ENCODE measurements at places on chromosomes 2 and 18.

- no peak for DNase-seq
Measured at GRCh38 chr2:97936199-97936598, 59.5 kb downstream of the TMEM131 start.

- DNase-seq = no peak
Measured at GRCh38 chr2:222576171-222577081, 79.5 kb downstream of the FARSB start.

- no peak for DNase-seq
Measured at GRCh38 chr2:120613742-120614571, 121.7 kb upstream of the GLI2 start.

DNA sequence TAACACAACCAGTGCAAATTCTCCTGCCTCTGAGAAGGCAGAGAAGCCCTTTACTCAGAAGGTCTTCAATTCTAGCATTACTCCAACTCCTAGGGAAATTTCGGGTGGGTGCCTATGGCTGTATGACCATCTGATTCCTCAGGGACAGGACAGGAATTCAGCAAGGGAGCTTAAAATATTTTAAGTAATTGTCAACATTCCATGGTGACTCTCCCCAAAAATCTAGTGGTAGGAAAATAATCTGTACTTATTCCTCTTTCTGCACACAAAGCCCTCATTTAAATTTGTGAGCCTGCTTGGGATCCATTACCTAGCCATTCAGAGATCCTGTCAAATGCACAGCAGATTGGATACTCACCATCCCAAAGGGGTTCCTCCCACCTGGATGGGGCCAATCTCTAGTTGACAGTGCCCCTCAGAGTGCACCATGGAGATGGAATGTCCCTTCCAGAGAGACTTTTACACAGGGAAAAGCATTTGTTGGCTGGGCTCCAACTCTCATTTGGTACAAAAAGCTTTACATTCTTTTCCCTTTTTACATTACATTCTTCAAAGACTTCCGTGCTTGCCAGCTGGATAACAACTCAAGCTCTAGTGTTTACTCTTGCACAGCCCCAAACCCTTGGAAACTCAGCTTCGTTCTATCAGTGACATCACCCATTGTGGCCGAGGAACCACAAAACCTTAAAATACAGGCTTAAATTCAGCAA is 3.1 kb upstream of the TMEM150A start:
- no peak for DNase-seq

- no peak for DNase-seq
Measured at GRCh38 chr2:39107156-39107555, 13.7 kb downstream of the SOS1 start.

- DNase-seq = no peak
Measured at GRCh38 chr2:198113316-198113715, 308.9 kb downstream of the PLCL1 start.

DNA sequence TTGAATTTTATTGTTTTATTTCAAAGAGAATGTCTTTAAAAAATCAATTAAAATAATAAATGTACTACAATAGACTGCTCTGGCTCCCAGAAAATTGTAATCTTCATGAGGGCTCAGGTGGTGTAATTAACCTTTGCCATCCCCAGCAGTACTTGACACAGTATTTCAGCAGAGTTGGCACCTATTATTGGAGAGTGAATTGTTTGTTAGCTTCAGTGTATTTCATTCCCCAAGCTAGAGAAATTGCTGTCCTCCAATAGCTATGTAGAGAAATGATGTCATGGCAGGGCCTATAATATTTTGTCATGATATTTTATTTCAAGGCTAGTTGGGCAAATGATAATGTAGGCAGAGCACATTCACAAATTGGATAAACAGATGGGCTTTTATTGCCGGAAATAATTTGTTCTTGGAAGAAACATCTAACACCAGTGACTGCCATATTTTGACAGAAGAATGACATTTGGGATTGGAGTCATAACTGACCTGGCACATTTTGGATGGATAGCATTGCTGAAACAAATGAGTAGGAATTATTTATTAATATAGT is 712.0 kb upstream of the NXPH2 start:
- no peak for DNase-seq

DNA sequence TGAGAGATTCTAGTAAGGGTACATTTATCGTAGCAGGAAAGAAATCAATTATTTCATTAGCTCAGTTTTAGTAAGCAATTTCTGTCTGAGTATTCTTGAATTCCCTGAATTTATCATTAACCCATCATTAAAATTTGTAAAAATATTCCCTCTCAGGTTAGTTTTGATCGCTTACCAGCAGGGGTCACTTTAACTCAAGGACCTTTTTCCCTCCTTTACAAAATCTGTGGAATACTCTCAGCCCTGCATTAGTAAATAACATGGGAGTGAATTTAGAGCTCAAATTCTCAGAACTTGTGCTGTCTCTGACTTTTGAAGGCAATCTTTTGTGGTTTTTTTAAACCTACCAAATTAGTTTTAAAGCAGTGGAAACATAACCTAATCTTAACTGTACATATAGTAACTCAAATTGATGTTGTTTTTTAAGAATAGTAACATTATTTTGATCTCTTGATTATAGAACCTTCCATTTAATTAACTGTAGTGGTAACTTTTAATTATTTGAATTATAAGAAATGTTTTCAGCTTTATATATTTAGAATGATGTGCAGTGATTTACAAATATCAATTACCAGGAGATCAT is 97.2 kb downstream of the AGPS start:
- no peak for DNase-seq

GRCh38 chr18:69882965-69883668 is 64.6 kb downstream of the CD226 start:
- DNase-seq = no peak

- no peak for DNase-seq
Measured at GRCh38 chr18:69998523-69998987, 50.9 kb upstream of the CD226 start.

- no peak for DNase-seq
Measured at GRCh38 chr2:207403950-207404349, 125.8 kb upstream of the CREB1 start.

- no peak for DNase-seq
Measured at GRCh38 chr2:32732120-32732519, 104.3 kb downstream of the TTC27 start.

GRCh38 chr2:112542984-112543661 is 858 bp downstream of the POLR1B start:
- no peak for DNase-seq

GRCh38 chr2:45168711-45169338 is 159.6 kb upstream of the SIX2 start:
- DNase-seq = no peak

DNA sequence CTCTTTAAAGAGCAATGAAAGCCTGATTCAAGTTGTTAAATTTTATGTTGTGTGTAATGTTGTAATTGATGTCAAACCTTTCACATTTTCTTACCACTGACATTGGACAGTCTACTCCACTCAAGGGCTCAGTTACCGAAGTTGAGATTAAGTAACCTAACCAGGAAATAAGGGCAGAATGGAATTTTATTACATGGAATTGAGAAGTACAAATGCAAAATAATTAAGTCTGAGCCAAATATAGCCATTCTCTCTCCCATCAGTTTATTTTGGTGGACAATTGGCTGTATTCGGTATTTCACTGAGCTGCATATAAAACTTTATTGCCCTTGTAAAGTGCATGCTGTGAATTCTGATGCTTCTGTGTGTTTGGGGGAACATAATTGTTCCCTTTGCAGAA is 231.5 kb downstream of the TTC32 start:
- DNase-seq = no peak

GRCh38 chr2:10934308-10934978 is 22.7 kb downstream of the KCNF1 start:
- DNase-seq = no peak

- no peak for DNase-seq
Measured at GRCh38 chr2:64799592-64800252, 146.0 kb upstream of the SERTAD2 start.

- no peak for DNase-seq
Measured at GRCh38 chr2:241797441-241798080, 11.4 kb upstream of the NEU4 start.

- no peak for DNase-seq
Measured at GRCh38 chr18:45006934-45007333, 326.2 kb downstream of the SETBP1 start.

DNA sequence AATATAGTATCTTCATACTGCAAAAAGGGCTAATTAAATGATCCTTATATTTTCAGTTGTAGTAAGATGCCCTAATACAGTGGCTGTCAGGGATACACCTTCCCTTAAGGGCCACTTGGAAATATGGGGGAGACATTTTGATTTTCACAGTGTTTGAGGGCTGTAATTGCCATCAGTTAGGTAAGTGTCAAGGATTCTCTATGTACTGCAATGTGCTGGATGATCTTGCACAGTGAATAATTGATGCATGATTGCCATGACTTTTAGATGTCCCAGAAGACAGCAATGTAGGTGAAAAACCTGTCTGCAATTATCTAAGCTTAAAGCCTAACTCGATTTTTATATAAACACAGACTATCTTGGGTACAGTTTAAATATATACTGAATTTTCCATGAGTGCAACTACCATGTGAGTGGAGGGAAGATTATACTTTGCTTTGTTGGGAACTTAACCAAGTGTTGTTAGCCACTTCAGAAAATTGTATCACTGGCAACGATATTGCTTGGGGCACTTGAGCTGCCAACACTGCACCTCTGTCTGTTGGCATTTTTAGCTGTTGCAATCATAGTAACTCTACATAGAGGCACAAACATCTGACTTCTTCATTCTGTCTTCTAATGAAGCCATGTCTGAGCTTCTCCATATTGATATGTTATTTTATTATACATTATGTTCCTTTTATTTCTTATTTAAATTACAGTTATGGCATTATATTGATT is 45.2 kb downstream of the MAIP1 start:
- no peak for DNase-seq

DNA sequence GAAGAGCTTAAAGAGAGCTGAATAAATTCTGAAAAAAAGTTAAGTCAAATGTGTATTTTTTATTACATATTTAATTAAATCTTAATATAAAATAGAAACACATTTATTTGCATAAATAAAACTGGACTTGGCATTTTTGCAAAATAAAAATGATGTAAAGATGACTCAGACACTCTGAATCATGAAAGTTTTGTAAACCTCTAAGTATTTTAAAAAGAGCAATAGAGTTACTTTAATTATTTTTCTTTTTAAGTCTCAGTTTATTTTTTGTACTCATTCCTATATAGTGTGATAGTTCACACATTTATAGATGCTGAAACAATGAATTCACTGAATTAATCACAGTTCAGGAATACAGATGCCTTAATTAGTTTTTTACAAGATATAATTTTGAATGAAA is 109.9 kb upstream of the DTNA start:
- DNase-seq = no peak

DNA sequence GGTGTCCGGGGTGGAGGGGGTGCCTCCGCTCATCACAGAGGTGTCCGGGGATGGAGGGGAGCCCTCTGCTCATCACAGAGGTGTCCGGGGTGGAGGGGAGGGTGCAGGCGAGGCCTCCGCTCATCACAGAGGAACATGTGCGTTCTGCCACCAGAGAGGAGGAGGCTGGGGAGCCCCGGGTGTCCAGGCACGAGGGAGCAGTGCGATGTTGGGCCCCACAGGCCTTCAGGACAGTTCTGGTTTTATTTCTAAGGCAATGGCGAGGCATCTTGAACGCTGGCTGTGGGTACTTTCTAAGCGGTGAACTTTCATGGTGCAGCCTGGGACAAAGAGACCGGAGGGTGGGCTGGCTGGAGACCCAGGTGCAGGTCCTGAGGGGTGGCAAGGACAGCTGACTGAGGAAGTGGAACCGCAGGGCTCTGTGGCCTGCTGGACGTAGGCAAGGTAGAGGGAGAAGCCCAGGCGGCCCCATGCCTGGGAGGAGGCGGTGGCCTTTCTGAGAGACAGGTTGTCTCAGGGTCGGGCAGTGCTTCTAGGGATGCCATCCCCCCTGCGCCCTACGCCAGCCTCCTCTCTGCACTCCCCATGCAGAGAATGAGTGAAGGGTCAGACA is 196.6 kb upstream of the SALL3 start:
- no peak for DNase-seq

GRCh38 chr2:72950558-72951255 is 33.4 kb downstream of the EMX1 start:
- DNase-seq = no peak

- no peak for DNase-seq
Measured at GRCh38 chr18:9719421-9719981, 11.4 kb downstream of the RAB31 start.

DNA sequence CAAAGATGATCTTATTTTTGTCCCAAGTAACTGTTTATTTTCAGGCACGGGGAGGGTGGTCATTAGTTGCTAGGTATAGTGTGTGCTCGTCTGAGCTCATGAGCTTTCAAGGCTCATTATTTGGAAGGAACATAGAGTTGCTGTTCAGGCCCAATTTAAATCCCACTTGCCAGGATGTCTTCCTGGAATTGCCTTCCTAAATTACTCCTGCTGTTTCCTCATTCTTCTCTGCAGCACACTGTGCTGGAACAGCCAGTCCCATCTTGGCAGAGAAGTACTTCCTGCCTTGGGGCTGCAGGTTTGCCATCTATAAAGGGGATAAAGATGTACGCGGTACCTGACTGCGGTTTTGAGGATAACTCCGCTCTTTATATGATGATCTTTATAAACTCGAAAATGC is 37.3 kb downstream of the GREB1 start:
- no peak for DNase-seq

- DNase-seq = no peak
Measured at GRCh38 chr2:72919414-72920317, 2.3 kb downstream of the EMX1 start.

DNA sequence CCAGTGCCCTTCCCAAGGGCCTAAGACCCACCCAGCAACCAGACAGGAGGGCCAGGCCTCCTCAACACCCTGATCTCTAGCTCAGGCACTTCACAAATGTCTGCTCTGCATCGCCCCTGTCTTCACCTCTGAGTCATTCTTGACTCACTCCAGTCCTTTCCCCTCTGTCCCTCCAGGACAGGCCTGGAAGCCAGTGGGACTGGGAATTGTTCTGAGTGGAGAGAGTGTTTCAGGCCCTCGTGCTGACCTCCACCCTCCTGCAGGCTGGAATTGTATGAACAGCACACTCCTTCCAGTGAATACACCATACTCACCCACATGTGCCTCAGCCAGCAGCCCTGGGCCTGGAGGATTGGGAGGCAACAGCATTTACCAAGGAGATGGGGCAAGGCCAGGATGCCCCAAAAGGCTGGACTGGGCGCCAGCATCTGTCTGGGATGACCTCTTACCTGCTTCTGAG is 304.2 kb downstream of the CYP26B1 start:
- DNase-seq = no peak

- no peak for DNase-seq
Measured at GRCh38 chr2:230068651-230069055, at the start of gene SLC16A14. Gene SLC16A14, minus strand, starts transcription at chr2:230068924. Its CDS starts 9,572 bp downstream, at chr2:230059352.

DNA sequence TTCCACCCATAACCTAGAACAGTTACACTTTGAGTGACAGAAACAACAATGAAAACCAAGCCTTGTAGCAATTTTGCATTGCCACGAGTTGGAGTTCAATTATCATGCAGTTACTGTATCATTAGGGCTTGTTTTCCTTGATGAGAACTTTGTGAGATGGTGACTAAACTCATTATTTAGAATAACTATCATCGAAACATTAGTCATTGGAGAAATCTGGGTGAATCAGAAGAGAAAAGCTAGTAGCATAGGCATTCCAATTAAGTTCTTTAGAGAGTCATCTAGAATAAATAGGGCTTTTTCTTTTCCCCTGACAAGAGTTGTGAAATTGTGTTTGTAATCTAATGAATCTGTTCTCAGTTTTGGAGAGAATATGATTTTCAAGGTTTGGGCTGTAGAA is 122.8 kb upstream of the DOCK10 start:
- DNase-seq = no peak
